ENCODE measurements at places on chromosomes 1 and 21. TPM values are rescaled to one million over a fixed set of nuclear protein-coding genes. Genes with fewer than 3 reads are reported as not detected.

- DNase-seq, result no peak
These were observed 13.6 kb downstream of the MTR start for GRCh38 chr1:236808564-236809130.

DNA sequence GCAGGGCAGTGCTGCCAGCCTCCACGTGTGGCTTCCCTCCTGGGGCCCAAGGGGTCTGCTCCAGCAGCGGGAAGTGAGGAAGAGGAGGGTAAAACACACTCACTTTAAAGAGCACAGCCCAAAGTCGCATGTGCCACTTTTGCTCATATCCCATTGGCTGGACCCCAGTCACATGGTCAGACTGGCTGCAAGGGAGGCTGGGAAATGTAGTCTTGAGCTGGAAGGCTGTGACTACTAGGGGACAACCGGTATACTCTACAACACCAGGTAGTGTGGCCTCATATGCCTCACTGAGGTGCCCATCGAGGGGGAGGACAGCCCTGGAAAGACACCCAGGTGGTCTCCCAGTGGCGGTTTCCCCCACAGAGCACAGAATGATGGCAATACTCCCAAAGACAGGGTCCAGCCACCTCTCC, 45.2 kb downstream of the CAMK2N1 start:
- DNase-seq, result no peak

GRCh38 chr1:113140588-113141446, 67.8 kb downstream of the LRIG2 start:
- peak; percentile 82 for DNase-seq

DNA sequence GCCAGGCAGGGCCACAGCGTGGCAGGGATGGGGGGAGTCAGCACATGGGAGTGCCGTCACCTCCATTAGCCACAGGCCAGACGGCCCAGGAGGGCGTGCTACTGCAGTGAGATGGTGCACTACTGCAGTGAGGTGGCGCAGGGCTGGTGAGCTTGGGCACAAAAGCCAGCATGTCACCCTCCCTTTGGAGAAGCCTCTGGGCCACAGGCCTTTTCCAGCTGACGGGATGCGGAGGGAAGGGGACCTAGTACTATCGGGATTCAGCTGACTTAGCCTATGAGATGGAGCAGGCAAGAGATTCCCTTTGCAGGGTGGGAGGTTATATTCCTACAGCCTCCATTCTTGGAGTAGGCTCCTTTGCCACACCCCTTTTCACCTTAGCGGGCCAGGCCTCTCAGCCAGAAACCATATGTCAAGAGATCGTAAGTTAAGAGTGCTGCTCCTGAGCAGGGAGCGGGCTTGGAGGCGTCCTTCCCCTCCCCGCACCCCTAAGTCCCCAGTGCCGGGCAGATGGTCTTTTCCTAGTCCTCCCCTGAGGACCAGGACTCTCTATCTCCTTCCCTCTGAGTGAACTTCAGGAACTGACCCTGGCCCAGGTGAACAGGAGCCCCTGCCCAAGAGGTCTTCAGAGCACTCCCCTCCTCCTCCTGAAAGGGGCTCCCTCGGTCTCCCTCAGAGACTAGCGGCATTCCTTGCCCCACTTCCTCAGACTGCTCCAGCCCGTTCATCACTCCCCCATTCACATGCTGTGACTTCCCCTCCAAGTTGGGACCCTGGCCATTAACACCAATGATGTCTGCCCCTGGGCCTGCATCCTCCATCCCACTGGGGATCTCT, 8.2 kb downstream of the NES start:
- DNase-seq, result no peak

DNA sequence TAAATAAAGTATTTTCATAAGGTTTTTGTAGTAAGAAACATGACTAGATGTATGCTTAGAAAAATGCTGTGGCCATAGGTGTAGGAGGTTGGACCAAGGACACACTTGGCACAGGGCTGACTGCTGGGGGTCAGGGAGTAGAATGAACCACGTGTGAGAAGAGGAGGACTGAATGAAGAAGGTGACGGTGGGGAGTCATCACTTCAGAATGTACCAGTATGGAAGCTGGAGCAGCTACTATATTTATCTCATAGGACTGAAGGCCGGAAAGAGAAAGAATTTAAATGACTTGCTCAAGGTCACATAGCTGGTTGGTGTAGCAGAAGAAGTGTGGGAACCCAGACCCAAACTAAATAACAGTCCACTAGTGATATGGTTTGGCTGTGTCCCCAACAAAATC, 79.8 kb upstream of the HAO2 start:
- no peak for DNase-seq

- no peak for DNase-seq
These were observed 49.1 kb downstream of the EBNA1BP2 start for GRCh38 chr1:43123031-43123430.

DNA sequence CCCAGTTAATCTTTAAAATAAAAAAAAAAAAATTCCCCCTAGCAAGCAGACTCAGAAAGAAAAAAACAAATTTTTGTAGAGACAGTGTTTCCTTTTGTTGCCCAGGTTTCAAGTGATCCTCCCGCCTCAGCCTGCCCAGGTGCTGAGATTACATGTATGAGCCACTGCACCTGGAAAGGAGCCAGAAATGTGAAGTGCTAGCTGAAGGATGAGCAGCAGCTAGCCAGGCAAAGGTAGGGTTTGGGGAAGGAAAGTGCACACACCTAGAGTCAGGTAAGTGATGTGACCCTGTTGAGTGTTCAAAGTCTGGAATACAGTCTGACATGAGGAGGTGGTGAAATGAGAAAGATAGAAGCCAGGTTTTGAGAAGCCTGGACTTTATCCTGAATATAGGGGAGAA, 1.7 kb downstream of the AKR1A1 start:
- no peak for DNase-seq

DNA sequence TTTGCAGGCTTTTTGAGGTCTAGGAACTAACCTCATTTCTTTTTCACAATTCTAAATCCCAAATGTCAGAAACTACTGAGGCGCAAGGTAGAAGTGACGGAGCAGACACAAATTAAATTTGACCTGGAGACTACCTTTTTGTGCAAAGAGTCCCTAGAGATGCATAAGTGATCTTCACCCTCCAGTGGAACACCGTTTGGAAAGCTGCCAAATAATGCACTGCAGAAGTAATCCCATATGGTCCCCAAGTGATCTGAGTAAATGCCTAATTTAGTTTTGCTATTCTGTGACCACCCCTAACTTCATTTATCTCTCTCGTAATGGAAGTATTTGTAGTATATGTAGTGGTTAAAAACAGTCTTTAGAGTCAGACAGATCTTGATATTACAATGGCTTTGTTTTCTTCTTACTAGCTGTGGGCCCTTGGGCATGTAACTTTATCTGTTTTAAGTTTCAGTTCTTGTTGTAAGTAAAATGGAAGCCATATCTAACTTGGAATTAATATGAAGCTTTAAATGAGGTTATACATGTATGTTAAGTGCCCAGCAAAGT, 70.4 kb upstream of the IPO9 start:
- no peak for DNase-seq

DNA sequence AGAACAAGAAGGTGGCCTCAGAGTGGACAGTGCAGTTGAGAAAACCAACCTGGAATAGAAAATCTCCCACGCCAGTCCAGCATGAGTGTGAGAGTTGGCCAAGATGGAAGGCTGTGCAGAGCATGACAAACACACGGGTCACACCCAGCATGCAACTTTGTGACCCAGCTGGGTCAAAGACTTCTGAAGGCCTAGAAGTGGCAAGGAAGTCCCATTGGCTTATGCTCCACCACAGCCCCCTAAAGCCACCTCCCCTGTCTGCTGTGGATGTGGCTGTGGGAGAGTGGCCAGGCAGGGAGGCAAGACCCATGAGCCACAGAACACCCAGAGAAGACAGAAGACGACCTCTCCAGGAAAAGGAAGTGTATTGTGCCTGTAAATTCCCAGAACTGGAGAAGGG, 13.6 kb downstream of the BATF3 start:
- no peak for DNase-seq

GRCh38 chr21:26130249-26130881, 40.2 kb downstream of the APP start:
- no peak for DNase-seq

DNA sequence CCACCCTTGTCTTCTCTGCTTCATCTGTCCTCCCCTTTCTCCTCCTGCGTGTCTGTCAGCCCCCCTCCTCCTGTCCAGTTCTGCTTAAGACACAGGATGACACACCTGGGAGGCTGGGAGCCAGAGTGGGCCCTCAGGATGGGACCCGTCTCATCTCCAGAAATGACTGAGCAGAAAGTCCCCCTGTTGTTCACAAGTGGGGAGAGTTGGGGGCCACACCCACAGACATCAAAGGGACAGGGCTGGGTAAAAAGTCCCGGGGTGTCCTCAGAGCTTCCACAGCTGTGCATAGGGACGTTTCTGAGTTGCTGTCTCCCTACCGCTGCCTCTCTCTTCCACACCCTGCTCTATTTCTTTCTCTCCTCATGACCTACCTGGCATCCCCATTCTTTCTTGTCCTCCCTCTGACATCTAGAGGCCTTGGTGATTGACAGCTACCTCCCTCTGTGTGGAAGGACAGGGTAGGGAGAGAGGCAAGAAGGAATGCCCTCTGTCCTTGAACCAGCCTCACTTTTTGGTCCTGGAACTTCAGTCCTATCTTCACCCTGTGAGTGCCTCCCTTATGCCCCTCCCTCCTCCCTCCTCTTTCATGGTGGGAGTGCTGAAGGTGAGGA, 19.5 kb upstream of the SH2D2A start:
- no peak for DNase-seq

GRCh38 chr1:184033711-184034167, 3.8 kb downstream of the COLGALT2 start:
- no peak for DNase-seq

TMEM54 gene
- 35.1 TPM for total RNA-seq

AVPR1B gene
- total RNA-seq, result not detected

Measured in tibial nerve (tissue), 4 donors.